ENCODE measurements at places on chromosomes 5 and 9.
A peak's percentile ranks its signal among the peaks of the same experiment; 100 is the strongest.

DNA sequence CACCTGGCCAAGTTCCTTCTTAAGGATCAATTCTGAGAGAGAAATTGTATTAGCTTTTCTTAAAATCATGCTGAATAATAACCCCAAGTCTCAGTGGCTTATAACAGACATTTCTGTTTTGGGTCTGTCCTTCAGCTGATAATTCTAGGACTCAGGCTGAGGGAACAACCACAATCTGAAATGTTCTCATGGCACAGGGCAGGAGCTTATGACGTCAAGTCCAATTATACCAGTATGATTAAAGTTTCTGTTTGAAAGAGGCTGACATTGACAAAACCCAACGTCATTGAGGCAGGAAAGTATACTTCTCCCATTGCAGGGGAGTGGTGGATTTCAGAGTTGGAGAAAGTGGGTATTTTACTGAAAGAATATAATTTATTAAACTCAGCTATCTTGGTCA, 21.8 kb downstream of the CENPH start:
- no peak for DNase-seq

DNA sequence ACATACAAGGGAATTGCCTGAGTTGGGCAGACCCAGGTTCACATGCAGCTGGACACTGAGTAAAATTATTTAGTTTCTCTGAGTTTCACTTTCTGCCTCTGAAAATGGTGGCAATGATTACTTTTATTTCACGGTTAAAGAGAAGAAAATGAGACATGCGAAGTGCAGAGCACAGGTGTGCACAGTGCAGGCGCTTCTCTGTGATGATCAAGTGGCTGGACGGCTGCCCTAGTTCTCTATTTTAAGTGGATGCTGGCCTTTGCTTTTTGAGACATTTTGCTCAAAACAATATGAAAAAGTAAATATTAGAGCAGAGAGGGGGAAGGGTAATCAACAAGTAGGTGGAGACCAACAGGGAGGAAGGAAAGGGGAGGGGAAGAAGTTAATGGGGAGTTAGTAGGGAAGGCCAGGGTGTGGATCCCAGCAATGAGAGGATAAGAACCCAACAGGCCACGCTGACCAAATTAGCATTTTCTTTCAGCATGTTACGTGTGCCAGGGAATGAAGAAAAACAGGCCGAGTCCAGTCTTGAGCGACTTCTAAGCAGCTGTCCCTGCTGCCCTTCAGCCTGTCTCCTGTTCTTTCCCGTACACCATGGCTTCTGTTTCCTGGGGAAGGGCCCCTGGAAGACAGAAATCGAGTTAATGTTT, 16.1 kb downstream of the SNX18 start:
- no peak for DNase-seq

DNA sequence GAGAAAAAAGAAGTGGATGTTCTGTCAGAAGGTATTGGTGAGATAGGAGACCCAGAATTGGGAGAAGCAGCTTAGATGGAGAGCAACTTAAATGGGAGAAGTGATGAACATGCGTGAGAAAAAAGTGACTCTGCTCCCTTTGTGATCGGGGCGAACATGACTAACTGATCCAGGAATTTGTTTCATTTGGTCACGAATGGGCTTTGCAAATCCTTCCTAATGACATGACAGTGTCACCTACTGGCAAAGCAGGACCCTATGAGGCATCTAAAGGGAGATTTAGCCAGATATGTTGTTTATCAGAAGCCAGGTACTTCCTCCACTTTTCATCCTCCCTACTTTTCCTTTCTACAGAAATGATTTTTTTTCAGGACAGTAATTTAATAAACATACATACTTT, 787.4 kb upstream of the RGMB start:
- peak; percentile 15 for DNase-seq

- DNase-seq: no peak
Measured at GRCh38 chr9:133385452-133385851, 9.3 kb downstream of the STKLD1 start.

GRCh38 chr5:159905496-159905895, 10.8 kb upstream of the ADRA1B start:
- peak; percentile 19 for DNase-seq

- DNase-seq: no peak
Measured at GRCh38 chr9:17862101-17862500, 283.2 kb downstream of the SH3GL2 start.

GRCh38 chr9:122860319-122861142, 32.1 kb upstream of the PDCL start:
- DNase-seq: no peak

- no peak for DNase-seq
Measured at GRCh38 chr9:31188496-31188895, 1195.9 kb upstream of the ACO1 start.

- DNase-seq: no peak
Measured at GRCh38 chr9:94680621-94681020, 41.3 kb upstream of the FBP1 start.

GRCh38 chr5:135126688-135127438, 92.8 kb upstream of the PITX1 start:
- DNase-seq: no peak

DNA sequence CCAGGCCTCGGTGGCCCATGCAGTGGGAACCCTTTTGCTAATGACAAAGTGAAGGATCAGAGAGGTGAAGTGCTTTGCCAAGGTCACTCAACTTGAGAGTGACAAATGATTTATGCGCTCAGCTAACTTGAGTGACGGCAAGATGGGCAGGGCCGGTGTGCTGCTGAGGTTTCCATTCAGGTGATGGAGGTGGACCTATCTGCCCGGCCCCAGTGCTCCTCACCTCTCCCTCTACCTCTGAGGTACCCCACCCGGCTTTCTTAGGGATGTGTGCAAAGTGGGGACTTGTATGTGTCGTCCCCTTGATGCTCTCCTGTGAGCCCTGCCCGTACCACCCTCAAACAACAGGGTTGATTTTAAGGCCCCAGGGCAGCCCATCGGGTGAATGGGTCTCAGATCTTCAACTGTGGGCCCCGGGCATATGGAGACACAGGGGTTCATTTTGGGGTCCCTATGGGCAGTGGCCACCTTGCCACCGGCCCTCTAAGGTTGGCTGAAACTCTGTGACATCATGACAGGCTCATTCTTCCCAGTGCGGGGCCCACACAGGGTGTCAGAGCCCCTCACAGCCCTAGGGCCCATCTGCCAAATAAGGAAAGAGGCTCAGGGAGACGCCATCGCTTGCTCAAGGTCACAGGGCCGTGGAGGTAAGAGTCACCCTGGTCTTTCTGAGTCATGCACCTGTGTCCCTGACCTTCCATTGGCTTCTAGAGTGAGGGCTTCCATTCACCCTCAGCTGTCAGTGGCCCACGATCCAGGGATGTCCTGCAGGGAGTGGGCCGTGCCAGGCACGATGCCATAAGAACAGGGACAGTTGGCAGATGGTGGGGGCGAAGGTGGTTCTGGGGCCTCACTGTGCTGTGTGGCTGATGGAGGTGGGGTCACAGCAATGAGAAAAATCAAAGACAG, 170.6 kb upstream of the MVB12B start:
- no peak for DNase-seq

DNA sequence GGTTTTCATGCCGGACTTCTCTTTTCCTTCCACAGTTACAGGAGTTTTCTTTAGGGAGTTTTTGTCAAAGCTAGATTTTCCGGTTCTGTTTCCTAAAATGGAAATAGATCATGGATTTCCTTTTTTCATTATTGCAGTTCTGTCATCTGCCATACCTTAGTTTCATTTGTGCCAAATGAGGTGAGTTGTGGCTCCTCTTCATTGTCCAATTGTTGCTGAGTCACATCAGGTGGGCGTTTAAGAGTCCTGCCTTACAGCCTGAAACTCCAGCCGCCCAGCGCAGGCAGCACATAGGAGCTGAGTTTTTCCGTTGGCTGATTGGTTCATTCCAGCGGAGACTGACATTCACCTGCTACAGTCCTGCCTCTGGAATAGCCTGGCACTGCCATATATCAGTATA, 14.1 kb downstream of the SLC25A25 start:
- DNase-seq: no peak

GRCh38 chr5:133754575-133755169, 142.3 kb upstream of the FSTL4 start:
- peak; percentile 31 for DNase-seq

DNA sequence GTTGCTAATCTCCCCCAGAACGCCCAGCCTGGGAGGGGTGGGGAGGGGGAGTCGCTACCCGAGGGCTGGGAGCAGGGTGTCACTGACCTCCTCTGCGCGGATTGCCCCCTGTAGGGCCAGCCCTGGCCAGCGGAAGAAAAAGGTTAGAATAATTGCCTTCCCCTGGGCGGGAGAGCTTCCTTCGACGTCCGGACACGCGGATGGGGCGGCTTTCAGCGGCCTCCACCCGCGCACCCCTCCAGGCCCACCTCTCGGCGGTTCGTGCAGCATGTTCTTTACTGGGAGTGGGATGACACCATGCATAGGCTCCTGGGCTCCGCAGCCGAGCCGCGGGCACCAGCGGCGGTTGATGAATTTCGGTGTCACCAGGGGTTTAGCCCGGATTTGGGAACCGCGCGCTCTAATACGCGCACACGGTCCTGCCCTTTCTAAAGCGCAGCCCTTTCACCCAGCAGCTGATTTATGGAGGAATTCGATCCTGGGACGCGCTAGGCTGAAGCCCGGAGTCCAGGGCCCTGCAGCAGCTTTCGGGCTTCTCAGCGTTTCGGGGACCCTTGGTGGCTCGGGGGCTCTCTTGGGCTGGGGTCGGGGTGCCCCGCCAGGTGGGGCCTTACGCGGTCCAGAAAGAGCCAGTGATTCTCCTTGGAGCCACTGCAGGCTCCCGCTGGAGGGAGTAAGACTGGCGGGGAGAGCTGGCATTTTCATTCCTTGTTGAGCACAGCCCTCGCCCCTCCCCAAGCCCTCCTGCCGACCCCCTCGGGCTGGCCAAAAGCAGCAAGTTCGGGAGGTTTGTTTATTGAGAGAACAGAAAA, 10.1 kb downstream of the LMX1B start:
- DNase-seq: no peak

DNA sequence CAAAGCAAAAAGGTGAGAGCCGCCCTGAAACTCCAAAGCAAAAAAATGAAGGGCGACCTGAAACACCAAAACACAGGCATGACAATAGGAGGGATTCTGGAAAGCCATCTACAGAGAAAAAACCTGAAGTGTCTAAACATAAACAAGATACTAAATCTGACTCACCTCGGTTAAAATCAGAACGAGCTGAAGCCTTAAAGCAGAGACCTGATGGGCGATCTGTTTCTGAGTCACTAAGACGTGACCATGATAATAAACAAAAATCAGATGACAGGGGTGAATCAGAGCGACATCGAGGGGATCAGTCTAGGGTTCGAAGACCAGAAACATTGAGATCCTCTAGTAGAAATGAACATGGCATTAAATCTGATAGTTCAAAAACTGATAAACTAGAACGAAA, 108.8 kb downstream of the NIPBL start:
- no peak for DNase-seq

- no peak for DNase-seq
Measured at GRCh38 chr5:67974471-67974870, 241.1 kb upstream of the PIK3R1 start.

GRCh38 chr9:112072721-112073638, 102.1 kb downstream of the SUSD1 start:
- DNase-seq: no peak

DNA sequence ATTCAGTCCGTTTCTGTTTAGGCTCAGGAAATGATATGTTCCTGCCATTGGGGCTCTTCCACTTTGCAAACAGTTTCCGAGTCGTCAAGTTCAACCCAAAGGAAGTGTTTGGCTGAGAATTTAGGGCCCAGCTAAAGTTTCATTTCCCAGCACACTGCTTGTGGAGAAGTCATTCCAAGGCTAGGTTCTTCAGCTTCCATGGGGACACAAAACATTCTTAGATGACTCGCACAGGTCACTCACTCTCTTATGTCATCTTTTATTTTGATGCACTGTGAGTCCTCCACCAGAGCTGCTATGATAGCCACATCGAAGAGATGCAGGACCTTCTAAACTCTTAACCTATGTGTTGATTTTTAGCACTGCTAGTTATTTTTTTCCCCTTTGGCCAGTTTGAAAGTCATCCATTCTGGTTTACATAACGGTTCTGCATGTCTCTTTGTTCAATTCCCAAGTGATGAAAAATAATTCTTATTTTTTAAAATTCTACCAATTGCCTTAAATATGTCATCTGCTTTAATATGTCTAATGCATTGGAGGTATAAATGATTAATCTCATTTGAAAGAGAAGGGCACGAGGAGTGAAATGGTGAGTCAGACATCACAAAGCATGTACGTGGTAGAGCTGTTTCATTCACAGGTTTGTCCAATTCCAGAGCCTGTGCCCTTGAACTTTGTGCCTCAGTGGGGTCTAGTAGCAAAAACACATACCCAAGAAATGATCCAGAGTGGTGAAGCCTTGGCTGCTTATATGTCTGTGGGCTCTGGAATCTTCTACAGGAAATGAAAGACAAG, 84.3 kb downstream of the ZNF462 start:
- no peak for DNase-seq

GRCh38 chr5:139955053-139955605, 88.0 kb downstream of the NRG2 start:
- DNase-seq: no peak

- DNase-seq: no peak
Measured at GRCh38 chr5:93821891-93822415, 80.6 kb upstream of the POU5F2 start.

GRCh38 chr9:127785023-127785932, 556 bp upstream of the CDK9 start:
- peak; percentile 77 for DNase-seq

GRCh38 chr5:109345699-109346098, 64.1 kb downstream of the PJA2 start:
- DNase-seq: no peak

DNA sequence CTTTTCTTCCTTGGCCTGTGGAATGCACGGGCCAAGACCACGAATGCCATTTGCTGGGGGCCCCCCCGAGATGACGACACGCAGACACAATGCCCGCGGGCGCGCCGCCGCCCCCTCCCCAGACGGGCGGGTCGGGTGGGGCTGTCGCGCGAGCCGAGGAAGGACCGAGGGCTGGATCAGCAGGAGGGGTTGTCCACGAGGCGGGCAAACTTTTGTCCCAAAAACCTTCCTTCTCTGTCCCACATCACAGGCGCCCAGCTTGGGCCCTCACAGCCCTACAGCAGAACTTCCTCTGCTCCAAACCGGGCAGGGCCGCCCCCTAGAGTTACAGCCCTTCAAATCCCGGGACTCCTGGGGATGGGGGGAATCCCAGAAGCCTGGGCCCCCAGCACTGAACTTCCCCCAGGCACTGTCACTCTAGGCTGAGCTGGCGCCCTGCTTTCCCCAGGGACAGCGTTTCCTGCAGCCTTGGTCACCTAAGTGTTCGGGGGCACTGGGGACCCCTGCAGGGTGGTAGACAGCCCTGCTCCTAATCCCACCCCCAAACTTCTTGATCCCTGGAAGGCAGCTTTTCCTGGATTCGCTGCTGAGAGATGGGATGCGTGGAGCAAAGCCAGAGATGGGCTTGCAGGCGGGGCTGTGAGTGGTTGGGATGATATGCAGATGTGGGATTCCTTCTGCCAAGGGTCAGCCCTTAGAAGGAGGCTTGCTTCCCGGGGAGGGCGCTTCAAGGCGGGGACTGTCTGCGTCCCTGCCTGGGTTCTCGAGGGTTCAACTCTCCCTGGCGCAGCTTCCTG, 980 bp downstream of the COL5A1 start:
- peak; percentile 59 for DNase-seq

DNA sequence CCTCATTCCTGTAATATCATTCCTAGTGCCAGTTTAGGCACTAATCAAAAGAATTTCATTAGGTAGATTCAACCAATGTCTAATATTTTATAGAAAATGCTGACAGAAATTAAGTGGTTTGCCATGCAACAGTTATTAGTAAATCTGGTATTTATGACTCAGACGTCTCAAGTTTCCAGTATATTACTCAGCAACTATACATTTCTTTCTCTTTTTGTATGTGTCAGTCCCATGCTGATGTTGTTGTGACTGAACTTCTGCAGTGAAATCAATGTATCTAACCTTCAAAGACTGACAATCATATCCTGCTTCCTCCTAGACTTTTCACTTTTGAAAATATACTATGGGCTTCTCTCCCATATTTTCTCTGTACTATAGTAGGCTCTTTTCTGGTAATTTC, 822.5 kb downstream of the NR2F1-AS1 start:
- DNase-seq: peak; percentile 29

All from HTR-8/SVneo (cell line).